ENCODE measurements at places on chromosomes 1 and 21.

GRCh38 chr1:112470966-112471365, 37.8 kb upstream of the WNT2B start:
- H3K36me3 ChIP-seq, result peaks cover 6% of the 10 kb centered on the region
- peaks cover 6% of the 10 kb centered on the region for H3K4me1 ChIP-seq
- H3K27me3 ChIP-seq, result peaks cover 42% of the 10 kb centered on the region
- H3K27ac ChIP-seq, result no peak overlapping the region
- H3K4me3 ChIP-seq, result no peak overlapping the region
- DNase-seq, result no peak

DNA sequence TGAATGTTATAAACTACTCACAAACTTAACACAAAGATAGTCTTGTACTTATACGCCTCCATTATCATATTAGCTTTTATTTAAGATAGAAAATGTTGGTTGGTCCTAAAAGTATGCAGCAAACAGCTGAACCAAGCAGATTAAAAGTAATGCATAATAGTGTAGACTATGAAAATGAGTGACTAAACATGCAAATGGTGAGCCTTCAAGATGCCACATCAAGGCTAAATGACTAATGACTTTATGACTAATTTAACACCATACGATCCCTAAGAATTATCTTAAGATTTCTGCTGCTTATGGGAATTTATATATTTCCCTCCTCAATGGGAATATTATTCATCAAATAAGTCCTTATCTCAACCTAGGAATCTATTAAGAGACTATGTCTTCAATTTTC, 4.6 kb downstream of the GPATCH2 start:
- H3K27ac ChIP-seq, result no peak overlapping the region
- no peak for DNase-seq
- H3K27me3 ChIP-seq, result no peaks in the 10 kb centered on the region
- H3K4me1 ChIP-seq, result peaks cover 23% of the 10 kb centered on the region

DNA sequence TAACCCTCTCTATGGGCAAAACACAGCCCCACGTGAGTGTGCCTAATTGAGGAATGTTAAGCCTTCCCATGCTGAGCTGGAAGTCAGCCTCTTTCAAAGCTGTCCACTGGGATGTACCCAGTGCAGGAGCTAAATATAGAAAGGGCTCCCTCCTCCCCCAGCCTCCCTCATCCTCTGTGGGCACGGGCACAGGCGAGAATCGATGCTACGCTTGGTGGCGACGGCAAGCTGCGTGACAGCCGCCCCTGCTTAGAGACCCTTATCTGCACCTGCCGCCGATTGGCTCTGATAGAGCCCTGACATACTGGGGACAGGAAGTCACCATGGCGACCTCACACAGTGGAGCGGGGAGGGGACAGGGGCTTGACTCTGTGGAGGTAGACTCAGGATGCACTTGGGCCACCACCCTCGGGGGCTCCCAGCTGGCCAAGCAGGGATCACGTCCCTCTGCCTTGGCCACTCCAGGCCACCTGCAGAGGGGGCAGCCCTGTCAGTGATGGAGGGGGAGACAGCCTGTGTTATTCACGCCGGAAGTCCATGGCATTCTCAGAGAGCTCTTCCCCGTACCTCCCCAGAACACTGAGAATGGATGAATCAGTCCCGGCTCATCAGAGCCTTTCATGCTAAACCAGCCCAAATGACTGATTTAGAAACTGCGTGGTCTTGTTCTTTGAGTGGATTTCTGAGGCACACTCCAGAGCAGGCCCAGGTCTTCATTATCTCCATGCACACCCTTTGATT, 84.8 kb downstream of the KCND3 start:
- no peak overlapping the region for H3K27ac ChIP-seq
- DNase-seq, result no peak
- no peaks in the 10 kb centered on the region for H3K4me1 ChIP-seq
- H3K4me3 ChIP-seq, result no peak overlapping the region

DNA sequence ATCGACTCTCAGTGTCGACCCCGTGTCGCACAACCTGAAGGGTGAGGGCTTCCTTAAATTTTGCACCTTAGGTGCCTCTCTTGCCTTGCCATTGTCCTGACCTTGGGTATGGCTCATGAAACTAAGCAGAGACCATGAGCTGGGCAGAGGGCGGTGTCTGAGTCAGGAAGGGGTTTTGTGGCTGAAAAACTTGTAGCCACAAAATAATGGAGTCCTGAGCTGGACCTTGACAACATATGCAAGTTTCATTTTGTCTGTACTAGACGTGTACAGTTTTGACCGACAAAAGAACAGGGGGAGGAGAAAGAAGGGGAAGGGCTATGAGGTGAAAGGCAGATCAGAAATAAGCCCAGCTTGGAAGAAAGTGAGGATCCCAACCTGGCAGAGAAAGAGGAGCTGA, 8.3 kb upstream of the RUNX1 start:
- peaks cover 51% of the 10 kb centered on the region for H3K4me1 ChIP-seq
- H3K27ac ChIP-seq, result peak overlapping the region; percentile 87
- H3K36me3 ChIP-seq, result peaks cover 5% of the 10 kb centered on the region
- peak; percentile 71 for DNase-seq
- H3K4me3 ChIP-seq, result peak overlapping the region; percentile 82

- H3K36me3 ChIP-seq, result no peaks in the 10 kb centered on the region
- no peak overlapping the region for H3K4me3 ChIP-seq
- H3K4me1 ChIP-seq, result peaks cover 11% of the 10 kb centered on the region
- DNase-seq, result no peak
- no peak overlapping the region for H3K27ac ChIP-seq
Observed at GRCh38 chr1:168271636-168272035, 9.0 kb upstream of the TBX19 start.

DNA sequence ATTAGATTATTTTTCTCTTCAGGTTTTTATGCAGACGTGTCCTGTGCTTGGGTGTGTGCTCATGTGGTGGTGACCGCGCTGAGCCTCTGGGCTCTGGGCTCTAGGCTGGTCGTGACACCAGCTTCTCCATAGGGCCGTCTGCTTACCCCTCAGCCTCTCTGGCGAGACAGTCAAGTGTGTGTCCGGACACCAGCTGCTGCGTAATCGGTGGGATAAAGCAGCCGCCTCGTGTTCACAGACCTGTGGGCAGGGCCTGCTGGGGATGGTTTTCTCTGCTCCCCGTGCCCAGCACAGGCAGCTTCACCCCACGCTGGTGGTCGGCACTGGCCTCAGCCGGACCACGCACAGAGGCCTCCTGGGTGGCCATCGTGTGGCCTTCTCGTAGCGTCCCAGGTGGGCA, 33.6 kb upstream of the DIP2A start:
- no peaks in the 10 kb centered on the region for H3K36me3 ChIP-seq
- H3K27me3 ChIP-seq, result no peaks in the 10 kb centered on the region
- no peak for DNase-seq
- H3K4me3 ChIP-seq, result peak overlapping the region; percentile 73

GRCh38 chr1:246032984-246033383, 474.1 kb downstream of the SMYD3 start:
- H3K27ac ChIP-seq, result no peak overlapping the region
- no peak overlapping the region for H3K4me3 ChIP-seq
- no peaks in the 10 kb centered on the region for H3K36me3 ChIP-seq
- H3K27me3 ChIP-seq, result no peaks in the 10 kb centered on the region
- no peaks in the 10 kb centered on the region for H3K4me1 ChIP-seq

GRCh38 chr1:35210321-35211119, 17.6 kb upstream of the SFPQ start:
- no peaks in the 10 kb centered on the region for H3K27me3 ChIP-seq
- H3K4me3 ChIP-seq, result no peak overlapping the region
- no peak for DNase-seq
- H3K36me3 ChIP-seq, result no peaks in the 10 kb centered on the region

DNA sequence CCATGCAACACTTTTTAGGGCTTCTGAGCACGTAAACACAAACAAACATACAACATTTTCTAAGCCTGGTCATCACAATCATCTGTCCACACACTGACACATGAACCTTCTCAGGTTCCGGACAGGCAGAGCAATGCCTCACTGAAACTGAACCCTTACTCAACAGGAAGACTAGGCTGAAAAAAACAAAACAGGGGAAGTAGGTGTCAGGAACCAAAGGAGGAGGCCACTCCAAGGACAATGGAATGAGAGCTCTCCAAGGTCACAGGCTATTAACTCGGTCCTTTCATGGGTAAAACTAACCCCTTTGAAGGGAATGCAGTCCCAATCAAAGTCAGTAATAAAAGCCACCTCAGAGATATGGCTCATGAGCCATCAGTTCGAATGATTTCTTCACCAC, 76.6 kb downstream of the FAM78B start:
- no peak overlapping the region for H3K27ac ChIP-seq
- H3K27me3 ChIP-seq, result peaks cover 7% of the 10 kb centered on the region
- H3K36me3 ChIP-seq, result no peaks in the 10 kb centered on the region
- H3K4me1 ChIP-seq, result peaks cover 2% of the 10 kb centered on the region

DNA sequence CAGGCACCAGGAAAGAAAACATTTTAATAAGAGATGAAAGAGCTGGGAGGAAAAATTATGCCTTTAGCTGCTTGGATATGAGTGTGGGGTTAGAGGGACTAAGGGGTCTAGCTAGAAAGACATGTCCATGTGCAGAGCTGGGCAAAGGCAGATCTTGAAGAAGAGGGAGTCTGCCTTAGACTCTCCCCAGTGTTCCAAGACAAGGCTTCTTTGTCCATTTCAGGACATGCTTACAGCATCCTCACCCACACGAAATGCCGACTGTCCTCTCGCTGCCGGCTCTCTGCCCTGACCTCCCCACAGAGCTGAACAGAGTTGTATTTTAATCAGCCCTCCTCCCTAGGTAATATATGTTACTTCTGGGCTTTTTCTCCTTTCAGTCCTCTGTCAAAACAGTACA, 100.7 kb upstream of the ATP1B1 start:
- no peak for DNase-seq
- H3K27me3 ChIP-seq, result peaks cover 5% of the 10 kb centered on the region
- no peak overlapping the region for H3K4me3 ChIP-seq

- no peak overlapping the region for H3K4me3 ChIP-seq
- peaks cover 11% of the 10 kb centered on the region for H3K4me1 ChIP-seq
- peaks cover 7% of the 10 kb centered on the region for H3K27me3 ChIP-seq
Observed at GRCh38 chr1:21966247-21967000, 10.4 kb upstream of the CELA3B start.

DNA sequence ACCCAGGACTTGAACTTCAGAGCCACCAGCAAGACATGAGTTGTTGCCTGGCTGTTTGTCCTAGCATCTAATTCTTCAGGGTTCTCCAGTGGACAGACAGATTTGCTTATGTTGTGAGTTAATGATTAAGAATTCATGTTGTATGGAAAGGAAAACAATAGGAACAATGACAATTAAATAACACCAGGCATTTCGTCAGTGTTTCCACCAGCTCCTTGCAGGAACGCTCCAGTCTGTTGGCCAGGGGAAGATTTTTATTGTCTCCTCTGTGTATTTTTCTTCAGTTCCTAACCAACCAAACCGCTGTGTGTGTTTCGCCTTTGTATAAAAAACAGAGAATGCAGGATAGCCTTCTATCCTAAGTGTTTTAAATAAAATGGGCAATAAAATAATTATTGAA, 64.4 kb upstream of the PTGFR start:
- no peaks in the 10 kb centered on the region for H3K4me1 ChIP-seq
- no peak overlapping the region for H3K27ac ChIP-seq
- no peak overlapping the region for H3K4me3 ChIP-seq
- DNase-seq, result no peak
- H3K27me3 ChIP-seq, result no peaks in the 10 kb centered on the region

GRCh38 chr1:89945852-89946476, 48.9 kb upstream of the ZNF326 start:
- no peaks in the 10 kb centered on the region for H3K36me3 ChIP-seq
- H3K4me1 ChIP-seq, result no peaks in the 10 kb centered on the region
- no peak for DNase-seq
- H3K27ac ChIP-seq, result no peak overlapping the region

DNA sequence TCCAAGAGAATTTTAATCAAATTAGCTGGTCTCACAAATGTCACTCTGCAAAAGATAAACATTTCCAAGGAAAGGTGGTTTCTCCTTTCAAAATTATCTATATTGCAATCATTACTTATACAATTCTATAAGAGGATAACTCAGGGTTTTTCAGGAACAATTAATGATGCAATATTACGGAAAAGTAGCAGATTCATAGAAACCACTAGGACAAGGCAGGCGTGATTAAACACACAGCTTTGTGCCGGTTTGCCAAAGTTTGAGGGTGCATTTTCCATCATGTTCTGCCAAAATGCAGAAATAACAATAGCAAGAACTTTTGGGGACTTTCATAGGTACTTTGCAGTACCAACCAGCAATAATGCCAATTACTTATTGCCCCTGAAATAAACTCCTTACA, 605 bp downstream of the TNFRSF9 start:
- H3K4me3 ChIP-seq, result peak overlapping the region; percentile 89
- peak overlapping the region; percentile 99 for H3K27ac ChIP-seq
- H3K4me1 ChIP-seq, result peaks cover 67% of the 10 kb centered on the region
- H3K27me3 ChIP-seq, result no peaks in the 10 kb centered on the region

- no peak for DNase-seq
- H3K4me1 ChIP-seq, result no peaks in the 10 kb centered on the region
- H3K27me3 ChIP-seq, result no peaks in the 10 kb centered on the region
- H3K36me3 ChIP-seq, result peaks cover 7% of the 10 kb centered on the region
- no peak overlapping the region for H3K4me3 ChIP-seq
- H3K27ac ChIP-seq, result no peak overlapping the region
Observed at GRCh38 chr1:147618077-147618569, 52.2 kb downstream of the ACP6 start.

DNA sequence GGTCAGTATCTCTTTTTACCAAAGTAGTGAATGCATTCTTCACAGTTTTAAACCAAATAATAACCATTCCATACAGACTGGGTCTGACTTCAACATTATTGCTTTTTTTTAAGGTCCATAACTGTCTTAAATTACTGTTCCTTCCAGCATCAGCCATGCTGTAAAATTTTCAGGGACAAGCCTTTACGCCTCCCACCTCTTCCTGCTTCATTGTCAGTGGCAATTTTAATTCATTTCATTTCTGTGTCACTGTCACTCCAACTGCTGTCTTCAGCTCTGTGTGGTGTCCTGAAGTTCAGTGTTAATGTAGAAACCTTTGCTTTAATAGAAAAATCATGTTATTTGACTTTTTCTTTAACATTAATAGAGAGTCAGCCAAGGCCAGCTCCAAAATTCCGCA, 365.6 kb upstream of the PTBP2 start:
- H3K36me3 ChIP-seq, result no peaks in the 10 kb centered on the region
- no peak overlapping the region for H3K4me3 ChIP-seq
- no peaks in the 10 kb centered on the region for H3K4me1 ChIP-seq
- no peak for DNase-seq
- H3K27ac ChIP-seq, result no peak overlapping the region

DNA sequence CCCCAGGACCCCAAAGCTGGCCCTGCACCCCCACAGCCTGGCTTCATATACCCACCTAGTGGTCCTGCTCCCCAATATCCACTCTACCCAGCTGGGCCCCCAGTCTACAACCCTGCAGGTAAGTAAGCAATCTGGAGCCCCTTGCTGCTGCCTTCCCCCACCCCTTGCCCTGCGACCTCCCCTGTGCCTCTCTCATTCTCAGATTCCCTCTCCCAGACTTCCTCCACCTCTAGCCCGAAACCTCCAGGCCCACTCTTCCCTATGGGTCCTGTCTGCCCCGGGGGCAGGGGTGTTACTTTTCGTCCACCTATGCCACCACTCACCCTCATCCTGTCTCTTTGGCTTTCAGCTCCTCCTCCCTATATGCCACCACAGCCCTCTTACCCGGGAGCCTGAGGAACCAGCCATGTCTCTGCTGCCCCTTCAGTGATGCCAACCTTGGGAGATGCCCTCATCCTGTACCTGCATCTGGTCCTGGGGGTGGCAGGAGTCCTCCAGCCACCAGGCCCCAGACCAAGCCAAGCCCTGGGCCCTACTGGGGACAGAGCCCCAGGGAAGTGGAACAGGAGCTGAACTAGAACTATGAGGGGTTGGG, 2.9 kb downstream of the SHISA4 start:
- H3K27me3 ChIP-seq, result peaks cover 22% of the 10 kb centered on the region
- H3K27ac ChIP-seq, result no peak overlapping the region
- peaks cover 5% of the 10 kb centered on the region for H3K4me1 ChIP-seq
- peak; percentile 34 for DNase-seq
- H3K4me3 ChIP-seq, result no peak overlapping the region

Data from natural killer cell treated with Interleukin-12 subunit alpha and Interleukin-12 subunit beta and Interleukin-15 and Interleukin-18, amount 100 ng/mL, for 72 hours (primary cell).